ENCODE measurements at places on chromosomes 1 and 21.

GRCh38 chr1:8004803-8005573 lies 21.1 kb downstream of the ERRFI1 start:
- DNase-seq = peak; percentile 94

DNA sequence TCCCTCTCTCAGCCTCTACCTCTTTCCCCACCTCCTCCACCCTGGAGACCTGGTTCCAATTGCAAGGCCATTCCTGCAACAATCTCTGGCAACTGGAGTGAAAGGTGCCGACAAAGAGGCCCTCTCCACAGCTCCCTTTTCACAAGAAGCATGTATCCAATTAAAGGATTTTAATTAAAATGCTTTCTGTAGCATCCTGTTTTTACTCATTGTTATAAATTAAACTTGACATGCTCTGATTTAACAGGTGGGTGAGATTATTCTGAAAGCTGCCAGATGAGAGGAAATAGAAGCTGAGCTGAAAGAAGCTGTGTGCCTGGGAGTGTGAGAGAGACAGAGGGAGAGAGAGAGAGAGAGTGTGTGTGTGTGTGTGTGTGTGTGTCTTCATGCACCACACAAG lies 160.5 kb downstream of the TBX15 start:
- no peak for DNase-seq

DNA sequence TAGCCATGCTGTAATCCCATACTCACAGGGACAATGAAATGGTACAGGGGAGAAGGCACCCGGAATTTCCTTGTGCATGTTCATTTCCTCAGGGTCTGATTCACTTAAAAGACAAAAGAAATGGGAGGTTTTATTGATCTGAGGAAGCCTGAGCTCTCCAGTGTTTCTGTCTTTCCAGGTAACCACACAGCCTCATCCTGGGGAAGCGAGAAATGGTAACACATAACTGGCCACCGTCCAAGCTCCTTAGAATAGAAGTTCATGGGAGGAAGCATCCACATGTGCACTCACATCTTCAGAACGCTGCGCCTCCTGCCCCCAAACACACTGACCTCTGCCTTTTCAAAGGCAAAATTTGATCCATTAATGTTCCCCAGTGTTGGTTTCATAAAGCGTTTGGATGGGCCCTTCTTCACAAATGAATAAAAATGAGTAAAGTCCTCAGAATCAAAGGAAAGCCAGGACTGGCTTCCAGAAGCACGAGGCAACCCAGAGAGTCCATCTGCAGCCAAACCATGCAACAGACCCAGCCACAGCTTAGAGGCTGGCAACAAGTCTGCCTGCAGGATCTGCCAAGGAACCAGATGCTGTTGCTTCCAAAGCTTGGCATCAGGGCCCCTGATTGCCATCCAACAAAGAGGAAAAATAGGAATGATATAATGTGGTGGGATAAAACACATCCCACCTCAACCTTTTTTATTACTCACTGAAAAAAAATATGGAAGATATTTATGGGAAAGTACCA lies 120.3 kb downstream of the ZBTB18 start:
- no peak for DNase-seq

- no peak for DNase-seq
These were observed 5.5 kb upstream of the TRAPPC10 start for GRCh38 chr21:44006656-44007055.

DNA sequence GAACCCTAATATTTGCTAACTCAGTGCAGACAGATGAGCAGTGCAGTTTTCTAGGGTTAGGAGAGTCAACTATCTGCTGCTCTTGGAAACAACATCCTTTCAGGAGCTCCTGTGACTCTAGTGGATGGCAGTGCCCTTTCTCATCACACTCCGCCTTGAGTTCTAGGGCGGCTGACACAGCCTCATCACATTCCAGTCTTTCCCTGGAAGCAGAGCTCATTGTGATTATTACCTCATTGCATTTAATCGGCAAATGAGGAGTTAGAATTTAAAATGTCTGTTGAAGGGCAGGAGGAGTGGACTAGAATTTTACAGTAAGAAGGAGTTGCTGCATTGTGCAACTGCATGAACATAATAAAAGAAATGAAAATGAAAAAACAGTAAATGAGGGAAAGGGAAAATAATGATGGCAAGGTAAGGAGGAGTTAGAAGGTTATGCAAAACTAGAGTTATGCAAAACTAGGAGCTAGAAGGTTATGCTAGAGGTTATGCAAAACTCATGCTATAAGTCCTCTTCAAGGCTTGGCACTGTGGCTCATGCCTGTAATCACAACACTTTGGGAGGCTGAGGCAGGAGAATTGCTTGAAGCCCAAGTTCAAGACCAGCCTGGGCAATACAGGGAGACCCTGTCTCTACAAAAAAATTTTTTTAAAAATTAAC lies 6.9 kb upstream of the PTGFRN start:
- no peak for DNase-seq

DNA sequence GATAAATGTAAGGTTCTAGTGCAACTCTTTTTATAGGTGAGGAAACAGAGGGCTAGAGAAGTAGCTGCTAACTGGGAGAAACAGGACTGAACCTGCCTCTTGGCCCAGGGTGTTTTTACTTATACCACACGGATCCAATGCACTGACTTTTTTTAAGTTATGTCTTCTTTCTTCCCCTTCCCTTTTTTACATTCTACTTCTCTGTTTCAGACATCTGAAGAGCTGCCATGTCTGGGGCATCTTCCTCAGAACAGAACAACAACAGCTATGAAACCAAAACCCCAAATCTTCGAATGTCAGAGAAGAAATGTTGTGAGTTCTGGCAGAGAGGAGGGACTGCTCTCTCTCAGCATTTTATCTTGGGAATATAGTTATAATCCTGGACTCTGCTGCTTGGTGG lies 1.4 kb downstream of the PFKFB2 start:
- no peak for DNase-seq

GRCh38 chr1:44239331-44239960 lies 26.2 kb downstream of the DMAP1 start:
- DNase-seq = peak; percentile 40

GRCh38 chr1:21624571-21625389 lies 44.4 kb downstream of the RAP1GAP start:
- DNase-seq = no peak

- DNase-seq = no peak
These were observed 12.2 kb upstream of the IL10 start for GRCh38 chr1:206784471-206784903.

DNA sequence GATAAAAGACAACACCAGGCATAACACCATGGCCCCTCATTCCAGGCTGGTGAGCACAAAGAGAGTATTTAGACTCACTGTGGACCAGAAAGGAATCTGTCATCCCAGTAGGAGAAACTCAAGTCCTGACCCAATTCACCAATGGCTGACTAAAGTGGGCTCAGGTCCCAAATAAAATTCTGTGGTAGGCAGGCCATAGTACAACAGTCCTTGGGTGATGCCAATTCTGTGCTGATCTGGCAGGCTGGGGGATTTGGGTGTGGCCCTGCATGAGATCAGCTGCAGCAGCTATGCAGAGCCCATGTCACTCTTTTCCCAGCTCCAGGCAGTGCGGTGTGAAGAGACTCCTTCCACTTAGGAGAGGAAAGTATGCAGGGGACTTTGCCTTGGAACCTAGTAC lies 245.1 kb downstream of the LBR start:
- DNase-seq = no peak

- no peak for DNase-seq
These were observed 153.6 kb downstream of the TLR5 start for GRCh38 chr1:222989443-222989842.

DNA sequence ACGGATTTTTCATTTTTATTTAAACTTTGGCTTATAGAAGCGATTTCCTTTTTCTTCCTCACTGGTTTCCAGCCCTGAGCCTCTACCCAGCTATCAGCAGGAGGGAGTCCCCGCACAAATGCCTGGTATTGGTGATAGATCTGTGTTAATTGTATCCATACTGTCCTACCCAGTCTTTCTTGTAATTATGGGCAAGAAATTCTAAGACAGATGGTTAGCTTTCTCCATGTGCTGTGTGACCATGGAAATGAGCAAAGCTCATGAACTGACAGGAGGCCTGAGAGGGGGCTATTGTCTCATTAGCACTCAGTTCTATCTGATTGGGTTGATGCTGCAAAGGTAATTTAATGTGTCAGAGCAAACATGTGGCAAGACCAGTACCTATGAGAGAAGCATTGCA lies 108.1 kb upstream of the IVNS1ABP start:
- DNase-seq = no peak

DNA sequence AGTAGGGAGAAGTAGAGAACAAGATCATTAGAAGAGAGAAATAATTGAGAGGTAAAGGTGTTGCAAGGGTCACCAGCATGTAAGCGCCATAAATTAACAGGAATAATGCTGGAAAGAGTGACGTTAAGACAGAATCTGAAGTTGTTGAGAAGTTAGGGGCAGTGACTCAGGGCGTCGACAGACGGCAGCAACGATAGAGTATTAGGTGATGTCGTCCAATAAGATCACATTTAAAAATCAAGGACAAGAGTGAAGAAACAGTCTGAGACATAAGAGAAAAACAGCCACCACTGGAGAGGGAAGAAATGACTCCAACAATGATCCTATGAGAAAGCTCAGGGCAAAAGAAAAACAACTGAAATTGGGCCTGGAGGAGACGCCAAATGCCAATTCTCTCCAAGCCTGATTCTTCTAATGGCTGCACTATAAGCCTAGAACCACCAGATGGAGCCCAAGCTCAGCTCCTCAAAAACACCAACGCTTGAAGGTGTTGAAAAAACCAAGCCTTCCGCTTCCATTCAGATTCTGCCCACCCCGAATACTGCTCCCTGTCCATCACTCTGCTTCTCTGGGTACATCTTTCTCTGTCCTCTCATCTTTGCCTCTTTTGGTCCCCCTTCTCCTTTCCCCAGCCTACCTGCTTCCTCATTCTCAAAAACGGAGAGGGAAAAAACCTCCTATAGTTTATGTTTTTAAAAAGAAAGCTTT lies 70.0 kb downstream of the LUZP1 start:
- DNase-seq = peak; percentile 78

- DNase-seq = peak; percentile 76
These were observed 844 bp downstream of the NIBAN1 start for GRCh38 chr1:184973272-184974055.

GRCh38 chr1:186948535-186948934 lies 119.8 kb downstream of the PLA2G4A start:
- peak; percentile 10 for DNase-seq

DNA sequence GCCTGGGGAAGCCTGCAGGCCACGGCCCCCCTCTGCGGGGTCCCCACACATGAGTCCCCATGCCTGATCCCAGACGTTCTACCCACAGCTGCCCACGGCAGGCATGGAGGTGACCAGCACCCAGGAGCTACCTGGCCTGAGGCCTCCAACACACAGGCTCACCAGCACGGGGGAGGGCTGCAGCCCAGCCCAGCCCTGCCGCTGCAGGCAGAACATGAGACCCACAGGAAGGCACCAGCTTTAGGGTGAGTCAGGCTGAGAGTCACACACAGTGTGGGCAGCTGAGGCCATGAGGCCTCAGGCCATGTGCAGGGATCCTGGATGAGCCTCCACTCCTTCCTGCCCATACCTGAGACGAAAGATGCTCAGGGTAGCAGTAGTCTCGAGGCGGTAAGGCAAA lies 121.1 kb downstream of the PSMG1 start:
- no peak for DNase-seq

DNA sequence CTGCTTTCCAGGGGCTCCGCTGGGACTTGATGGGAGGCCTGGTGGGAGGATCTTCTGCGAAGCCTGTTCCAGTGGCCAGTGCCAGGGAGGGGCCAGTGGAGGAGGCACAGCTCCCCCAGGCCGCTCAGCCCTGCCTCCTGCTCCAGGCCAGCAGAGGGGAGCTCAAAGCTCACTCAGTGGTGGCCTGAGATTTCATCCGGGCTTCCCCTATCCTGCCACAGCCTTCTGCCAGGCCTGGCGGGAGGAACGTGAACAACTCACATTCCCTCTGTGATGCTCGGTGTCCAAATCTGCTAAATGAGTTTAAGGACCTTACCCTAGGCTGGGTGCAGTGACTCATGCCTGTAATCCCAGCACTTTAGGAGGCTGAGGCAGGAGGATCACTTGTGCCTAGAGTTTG lies 3.3 kb downstream of the CLCNKB start:
- DNase-seq = no peak

- no peak for DNase-seq
These were observed 1.0 kb upstream of the ARID1A start for GRCh38 chr1:26694638-26695355.

- DNase-seq = peak; percentile 79
These were observed 27.4 kb upstream of the DNASE2B start for GRCh38 chr1:84370831-84371394.

GRCh38 chr21:32190493-32191144 lies 88.2 kb downstream of the MIS18A start:
- DNase-seq = no peak

DNA sequence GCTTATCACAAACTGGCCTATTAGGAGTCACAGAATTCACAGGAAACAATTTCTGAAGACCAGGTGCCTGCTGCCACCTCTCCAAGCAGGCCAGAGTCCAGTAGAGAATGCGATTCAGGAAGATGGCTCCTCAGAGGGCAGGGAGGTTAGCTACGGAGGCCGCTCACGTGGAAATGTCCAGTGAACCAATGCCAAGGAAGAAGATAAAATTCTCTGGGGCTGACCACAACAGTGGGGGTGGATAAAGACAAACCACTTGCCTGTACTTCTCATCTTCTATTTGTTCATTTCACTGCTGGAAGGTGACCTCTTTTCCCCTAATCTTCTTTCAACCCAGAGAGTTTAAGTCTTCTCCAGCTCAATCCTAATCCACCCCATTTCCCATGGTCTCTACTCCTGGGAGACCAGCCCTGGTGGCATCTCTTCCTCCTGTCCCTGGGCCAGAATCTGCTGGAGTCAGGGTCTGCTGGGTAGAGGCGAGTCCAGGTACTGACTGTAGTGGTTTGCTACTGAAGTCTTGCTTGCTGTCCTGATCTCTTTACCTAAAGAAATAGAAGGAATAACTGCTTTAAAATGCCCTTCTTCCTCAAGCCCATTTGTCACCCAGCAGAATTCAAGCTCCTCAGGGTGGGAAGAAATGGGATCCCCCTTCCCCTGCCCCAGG lies 3.2 kb downstream of the PSRC1 start:
- DNase-seq = no peak

GRCh38 chr1:65946960-65947359 lies 154.3 kb downstream of the PDE4B start:
- no peak for DNase-seq

- DNase-seq = no peak
These were observed 515.3 kb upstream of the NR5A2 start for GRCh38 chr1:199512037-199512710.

- DNase-seq = no peak
These were observed at the start of gene TP73 for GRCh38 chr1:3651930-3652547. TP73 (plus strand) TSS chr1:3652516; CDS start chr1:3682366, 29,850 bp downstream.

- no peak for DNase-seq
These were observed 79.2 kb downstream of the ATP5PO start for GRCh38 chr21:33836408-33836807.

DNA sequence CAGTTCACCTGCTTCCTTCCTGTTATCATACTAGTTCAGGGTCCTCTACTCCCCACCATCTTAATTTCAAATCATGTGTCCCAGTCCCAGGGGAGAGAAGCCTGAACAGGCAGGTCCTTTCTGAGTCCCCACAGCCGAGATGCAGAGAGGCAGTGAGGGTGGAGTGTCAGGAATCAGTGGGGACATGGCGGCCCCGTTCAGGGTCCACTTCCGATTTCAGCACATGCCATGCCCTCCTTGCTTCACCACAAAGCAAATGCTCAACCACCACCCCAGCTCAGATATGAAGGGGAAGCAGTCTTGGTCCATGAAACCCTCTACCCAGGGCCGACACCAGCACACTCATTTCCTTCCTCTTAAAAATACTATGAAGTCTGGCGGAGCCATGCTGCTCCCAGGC lies 5.2 kb upstream of the SEMA4A start:
- DNase-seq = no peak

GRCh38 chr1:214451596-214451995 lies 99.8 kb downstream of the PTPN14 start:
- no peak for DNase-seq
